Common myeloid progenitor, CD34-positive (primary cell): ENCODE measurements at places on chromosomes 5 and 9.
A peak's percentile ranks its signal among the peaks of the same experiment; 100 is the strongest.

- no peak for DNase-seq
Measured at GRCh38 chr5:176728831-176729251, 81.5 kb upstream of the UNC5A start.

GRCh38 chr9:107455425-107456135 lies 34.0 kb downstream of the KLF4 start:
- DNase-seq = no peak

DNA sequence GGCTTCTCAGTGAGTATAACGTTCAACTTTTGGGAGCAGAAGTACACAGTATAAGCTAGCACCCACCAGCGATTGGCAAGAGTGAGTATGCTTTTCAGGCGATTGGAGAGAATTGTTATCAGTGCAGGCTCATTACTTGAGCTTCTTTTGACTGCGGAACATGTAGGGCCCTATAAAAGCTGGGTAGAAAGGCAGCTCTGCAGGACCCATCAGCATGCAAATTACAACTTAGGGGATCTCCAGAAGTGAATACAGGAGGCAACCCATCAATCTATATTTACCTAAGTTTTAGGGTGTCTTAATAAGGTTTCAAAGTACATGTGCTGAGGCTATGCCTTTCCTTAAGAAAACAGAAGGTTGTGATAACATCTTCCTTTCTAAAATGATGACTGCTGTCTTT lies 225.0 kb downstream of the MLLT3 start:
- DNase-seq = peak; percentile 29

DNA sequence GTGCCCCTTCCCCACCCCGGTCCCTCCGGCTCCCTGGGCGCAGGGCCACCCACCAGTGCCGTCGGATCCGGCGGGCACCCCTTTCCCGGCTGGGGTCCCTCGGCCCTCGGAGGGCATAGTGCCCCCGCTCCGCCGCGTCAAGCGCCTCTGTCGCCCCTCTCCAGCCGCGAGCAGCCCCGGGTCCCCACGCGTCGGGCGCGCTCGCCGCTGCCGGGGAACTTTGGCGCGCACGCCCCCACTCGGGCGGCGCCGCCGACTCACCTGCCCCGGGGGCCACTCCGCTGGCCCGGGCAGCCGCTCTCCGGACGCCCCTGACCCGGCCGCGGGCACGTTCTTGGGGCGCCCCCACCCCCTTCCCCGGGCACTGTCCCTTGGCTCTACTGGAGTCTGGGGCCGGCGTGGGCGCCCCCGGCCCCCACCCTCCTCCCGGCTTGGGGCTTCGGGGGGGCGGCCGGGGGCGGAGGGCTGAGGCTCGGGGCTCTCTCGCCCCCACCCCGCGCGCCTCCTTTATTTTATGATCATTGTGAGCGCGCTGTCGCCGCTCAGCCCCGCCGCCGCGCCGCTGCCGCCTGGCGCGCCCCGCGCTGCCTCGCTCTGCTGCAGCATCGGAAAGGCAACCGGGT lies 1.1 kb upstream of the FAM78A start:
- no peak for DNase-seq

DNA sequence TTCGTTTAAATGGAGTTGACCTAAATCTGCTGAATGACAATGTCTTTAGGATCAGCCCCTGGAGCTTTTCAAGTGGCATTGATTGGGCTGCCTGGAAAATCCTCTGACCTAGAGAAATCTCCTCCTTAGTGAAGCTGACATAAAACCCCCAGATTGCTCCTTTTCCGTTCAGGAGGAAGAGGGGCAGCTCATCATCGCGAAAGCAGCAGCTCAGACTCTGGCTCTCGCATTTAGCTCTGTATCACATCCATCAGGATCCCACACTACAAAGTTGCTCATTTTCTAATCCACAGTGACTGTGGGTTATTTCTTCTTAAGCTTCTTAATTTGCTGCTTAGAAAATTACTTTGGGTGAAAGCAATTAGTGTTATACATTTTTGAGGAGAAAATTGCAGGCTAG lies 373.7 kb downstream of the ENC1 start:
- no peak for DNase-seq
